NCI-H1092 (cell line): ENCODE measurements at places on chromosomes 4 and X.

DNA sequence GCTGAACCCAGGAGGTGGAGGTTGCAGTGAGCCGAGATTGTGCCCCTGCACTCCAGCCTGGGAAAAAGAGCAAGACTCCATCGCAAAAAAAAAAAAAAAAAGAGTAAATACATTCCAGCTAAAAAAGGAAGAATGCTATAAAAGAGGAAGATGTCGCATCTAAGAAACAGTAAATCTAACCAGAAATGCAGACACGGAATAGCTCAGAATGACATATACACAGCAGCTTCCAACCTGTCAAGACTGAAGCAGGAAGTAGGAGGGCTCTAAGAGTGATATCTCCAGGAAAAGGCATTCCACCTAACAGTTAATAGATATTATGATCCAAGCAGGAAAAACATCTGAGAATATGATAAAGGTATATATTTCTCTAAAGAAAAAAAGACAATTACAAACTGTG, 16.0 kb downstream of the CLOCK start:
- DNase-seq: no peak

- no peak for DNase-seq
Observed at GRCh38 chr4:128519163-128519830, 231.7 kb upstream of the PGRMC2 start.

- DNase-seq: no peak
Observed at GRCh38 chr4:139720806-139721205, 55.2 kb downstream of the MGST2 start.

DNA sequence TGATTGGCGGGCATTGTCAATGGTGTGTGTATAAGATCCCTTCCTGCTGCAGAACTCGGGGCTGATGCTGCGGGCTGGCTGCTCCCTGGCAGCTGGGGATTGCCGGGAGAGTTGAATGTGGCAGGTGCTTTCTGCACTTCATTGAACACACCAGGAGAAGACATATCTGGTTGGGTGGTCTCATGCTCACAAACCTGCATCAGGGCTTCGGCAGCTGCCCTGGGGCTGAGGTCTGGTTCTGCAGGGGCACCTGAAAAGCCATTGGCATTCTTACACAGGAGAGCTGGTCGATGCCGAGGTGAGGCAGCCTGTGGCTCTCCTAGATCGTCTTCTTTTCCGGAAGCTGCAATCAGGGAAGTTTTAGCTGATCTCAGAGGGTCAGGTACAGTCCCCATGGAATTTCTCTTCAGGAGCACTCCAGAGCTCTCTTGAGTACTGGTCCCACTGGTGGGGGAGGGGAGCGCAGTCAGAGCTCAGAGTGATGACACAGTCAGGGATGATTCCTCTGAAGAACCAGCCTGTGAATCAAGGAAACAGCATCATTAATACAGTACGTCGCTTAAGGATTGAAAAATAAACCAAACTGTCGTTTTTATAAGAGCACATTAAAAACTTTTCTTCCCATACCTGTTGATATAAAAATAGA, 57.8 kb downstream of the GPRIN3 start:
- DNase-seq: no peak

- DNase-seq: no peak
Observed at GRCh38 chrX:134721766-134722532, 63.7 kb upstream of the PLAC1 start.

- no peak for DNase-seq
Observed at GRCh38 chr4:105707782-105708180, 708 bp downstream of the INTS12 start.

GRCh38 chr4:122000849-122001248, 49.0 kb upstream of the TRPC3 start:
- no peak for DNase-seq

GRCh38 chrX:84487365-84488353, 14.6 kb downstream of the HDX start:
- no peak for DNase-seq

GRCh38 chr4:128386761-128387599, 99.4 kb upstream of the PGRMC2 start:
- peak; percentile 67 for DNase-seq

GRCh38 chrX:38627683-38628082, 66.3 kb downstream of the TSPAN7 start:
- no peak for DNase-seq

GRCh38 chrX:135973025-135973547, 702 bp downstream of the MMGT1 start:
- DNase-seq: no peak

GRCh38 chr4:128385683-128386304, 98.2 kb upstream of the PGRMC2 start:
- no peak for DNase-seq

GRCh38 chrX:151922692-151923091, 10.0 kb downstream of the MAGEA4 start:
- DNase-seq: no peak
